ENCODE measurements at places on chromosomes 16 and 17.
A peak's percentile ranks its signal among the peaks of the same experiment; 100 is the strongest.

GRCh38 chr17:1273492-1274244, 3.4 kb downstream of the BHLHA9 start:
- no peak for DNase-seq

- no peak for DNase-seq
These were observed 9.6 kb upstream of the MTSS2 start for GRCh38 chr16:70695331-70696070.

DNA sequence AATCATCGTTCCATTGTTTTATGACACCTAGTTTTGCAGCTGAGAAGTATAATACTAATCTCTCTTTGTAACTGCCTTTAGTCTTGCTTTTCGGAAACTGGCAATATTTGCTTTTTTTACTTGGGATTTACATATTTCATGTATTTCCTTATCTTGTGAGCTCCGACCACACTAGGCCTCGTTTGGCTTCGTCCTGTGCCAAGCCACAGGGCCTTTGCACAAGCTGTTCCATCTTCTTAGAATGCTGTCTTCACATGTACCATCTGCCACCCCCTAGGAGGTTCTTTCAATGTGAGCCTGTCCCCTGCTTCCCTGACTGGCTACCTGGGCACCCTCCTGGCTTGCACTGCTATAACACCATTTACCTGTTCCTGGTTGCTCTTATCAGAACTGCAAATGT, 77.2 kb downstream of the SHISA6 start:
- no peak for DNase-seq

- DNase-seq: no peak
These were observed 19.8 kb upstream of the NTN1 start for GRCh38 chr17:9001559-9001958.

- peak; percentile 56 for DNase-seq
These were observed 16.4 kb upstream of the TMED6 start for GRCh38 chr16:69367980-69368379.

Data from fibroblast of mammary gland (primary cell).